Kasumi-1 (cell line): ENCODE measurements at places on chromosomes 5 and 9.

- DNase-seq, result no peak
Observed at GRCh38 chr5:137808503-137809135, 54.5 kb upstream of the HNRNPA0 start.

GRCh38 chr5:108557686-108558085, 175.8 kb upstream of the FBXL17 start:
- DNase-seq, result no peak

DNA sequence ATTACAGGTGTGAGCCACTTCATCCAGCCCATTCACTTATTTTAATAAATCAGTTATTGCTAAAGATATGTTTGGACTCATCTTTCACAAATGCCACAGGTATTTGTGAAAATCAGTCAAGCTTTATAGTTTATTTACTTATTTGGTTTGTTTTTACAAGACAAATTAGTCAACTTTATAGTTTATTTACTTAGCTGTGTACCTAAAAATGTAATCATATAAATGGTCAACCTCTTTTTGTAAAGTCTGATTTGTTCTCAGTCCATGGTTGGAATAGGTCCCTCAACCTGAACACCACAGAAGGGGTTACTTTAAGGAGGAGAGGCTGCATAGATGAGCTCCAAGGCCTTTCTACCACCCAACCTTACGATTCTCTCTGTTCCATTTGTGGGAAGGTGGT, 80.2 kb downstream of the GNAQ start:
- DNase-seq, result no peak

GRCh38 chr9:120941046-120941770, 14.6 kb upstream of the TRAF1 start:
- no peak for DNase-seq
